Erythroblast (primary cell): ENCODE measurements at places on chromosomes 5 and 9.

- DNase-seq, result no peak
These were observed 11.6 kb upstream of the ASPN start for GRCh38 chr9:92493749-92494387.

DNA sequence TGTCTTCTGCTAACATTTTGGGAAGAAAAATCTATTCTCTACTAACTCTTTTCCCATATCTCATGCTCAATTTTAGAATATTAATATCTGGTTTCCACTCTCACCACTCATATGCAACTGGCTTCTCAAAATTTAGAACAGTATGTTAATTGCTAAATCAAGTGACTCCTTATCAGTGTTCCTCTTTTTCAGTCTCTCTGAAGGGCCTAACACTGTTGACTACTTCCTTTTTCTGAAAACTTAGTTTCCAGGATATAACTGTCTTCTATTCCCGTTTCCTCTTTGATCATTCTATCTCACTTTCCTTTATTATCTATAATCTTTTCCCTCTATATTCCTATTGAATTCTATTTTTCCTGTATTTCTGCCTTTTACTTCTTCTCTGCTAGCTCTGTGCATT lies 1717.2 kb upstream of the C9orf72 start:
- DNase-seq, result no peak

DNA sequence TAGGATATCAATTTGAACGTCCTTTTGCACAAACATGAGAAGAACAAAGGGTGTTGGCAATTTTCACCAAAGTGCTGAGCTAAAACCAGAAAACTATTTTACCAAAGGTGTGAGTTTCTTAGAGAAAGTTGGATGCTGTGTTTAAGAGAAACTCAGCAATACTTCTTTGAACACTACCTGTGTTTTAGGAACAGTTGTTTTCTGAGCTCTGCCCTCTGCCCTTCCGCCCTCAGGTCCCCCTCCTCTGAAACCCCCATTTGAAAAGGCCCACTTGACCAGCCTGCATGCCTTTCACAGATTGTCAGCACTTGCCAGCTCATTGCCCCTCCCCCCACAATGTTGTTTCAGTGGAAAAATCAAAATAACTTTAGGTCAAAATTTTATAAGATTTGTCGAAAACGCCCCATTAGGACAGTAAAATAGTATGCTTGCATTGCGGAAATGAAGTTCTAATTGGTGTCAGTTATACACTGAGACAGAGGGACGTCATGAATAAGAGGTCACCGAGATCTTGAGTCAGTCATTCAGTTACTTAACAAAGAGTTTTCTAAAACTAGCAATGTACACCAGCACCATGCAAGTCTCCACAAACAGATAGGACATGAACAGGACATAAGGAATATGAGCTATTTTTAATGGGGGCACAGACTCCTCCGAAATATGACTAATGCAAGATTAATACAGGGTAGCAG lies 61.9 kb upstream of the IL7R start:
- DNase-seq, result no peak

DNA sequence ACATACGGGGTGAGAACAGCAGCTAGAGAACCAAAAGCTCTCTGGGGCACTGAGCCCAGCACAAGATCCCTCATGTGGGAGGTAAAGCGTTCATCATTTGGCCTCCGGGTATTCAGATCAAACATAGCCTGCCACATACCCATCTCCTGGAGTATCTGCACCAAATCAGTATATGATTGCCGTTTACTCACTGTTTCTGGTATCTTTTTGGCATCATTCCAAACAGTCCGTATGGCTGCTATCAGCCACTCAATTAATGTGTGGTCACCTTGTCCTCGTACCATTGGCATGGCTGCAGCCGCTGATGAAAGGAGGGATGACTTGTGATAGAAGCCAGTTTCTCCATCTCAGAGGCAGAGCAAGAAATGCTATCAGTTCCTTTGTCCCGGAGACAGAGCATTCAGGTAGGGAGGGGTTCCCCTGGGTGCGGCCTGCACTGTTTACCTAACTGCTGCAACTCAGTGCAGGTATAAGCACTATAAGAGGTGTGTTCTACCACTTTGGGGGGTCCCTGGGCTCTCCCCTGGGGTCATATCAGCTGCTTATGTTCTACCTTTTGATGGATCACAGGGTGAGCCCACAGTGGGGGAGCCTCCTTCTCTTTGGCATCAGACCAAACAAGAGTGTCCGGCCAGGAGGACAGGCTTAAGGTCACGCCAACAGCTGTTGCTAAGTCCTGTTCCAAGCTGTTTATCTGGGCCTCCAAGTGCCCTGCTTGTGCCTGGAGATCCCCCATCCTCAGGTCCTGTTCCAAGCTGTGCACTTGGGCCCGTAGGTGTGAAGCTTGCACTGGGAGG lies 9.4 kb downstream of the DMAC1 start:
- no peak for DNase-seq

DNA sequence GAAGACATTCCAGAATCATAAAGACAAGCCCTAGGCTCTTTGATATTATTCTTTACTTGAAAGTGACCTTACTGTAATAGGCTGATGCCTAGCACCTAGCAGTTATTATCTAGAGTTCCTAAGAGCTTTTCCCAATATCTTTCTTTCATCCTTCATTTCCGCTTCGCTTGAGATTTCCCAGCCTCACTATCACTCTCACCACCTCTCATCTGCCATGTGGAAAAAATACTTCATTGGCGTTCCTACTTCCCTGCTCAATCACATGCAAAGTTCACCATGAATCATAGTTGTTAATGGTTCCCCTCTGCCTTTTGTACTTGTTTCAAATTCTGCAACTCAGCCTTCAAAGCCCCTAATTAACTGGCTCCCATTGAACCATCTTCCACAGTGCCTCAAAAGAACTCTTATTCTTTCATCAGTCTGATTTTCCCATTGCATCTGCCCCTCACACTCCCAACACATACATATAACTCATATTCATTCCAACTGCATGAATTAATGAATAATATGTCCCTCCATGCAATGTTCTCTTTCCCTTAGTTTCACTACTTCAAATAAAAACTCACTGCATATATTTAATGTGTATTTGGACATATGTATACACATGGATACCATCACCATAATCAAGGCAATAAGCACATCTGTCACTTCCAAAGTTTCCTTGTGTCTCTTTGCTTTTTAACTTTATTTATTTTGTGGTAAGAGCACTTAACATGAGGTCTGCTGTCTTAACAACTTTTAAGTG lies 221.6 kb downstream of the PARP8 start:
- DNase-seq, result no peak

DNA sequence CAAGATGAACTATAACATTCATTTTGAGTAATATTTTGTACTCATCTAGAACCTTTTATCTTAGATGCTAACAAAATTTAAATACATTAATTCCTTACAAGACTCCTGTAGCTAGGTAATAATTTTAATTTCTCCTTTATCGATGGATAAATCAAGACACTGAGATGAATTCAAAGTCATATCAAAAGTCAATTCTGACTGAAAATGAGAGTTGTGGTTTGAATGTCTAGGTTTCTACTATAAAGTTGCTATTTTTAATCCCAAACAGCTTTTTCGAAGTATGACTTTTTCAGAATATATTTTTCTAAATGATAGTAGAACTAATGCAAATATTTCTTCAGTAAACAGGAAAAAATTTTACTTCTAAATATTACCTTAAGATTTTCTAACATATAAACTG lies 491.7 kb upstream of the FAM174A start:
- no peak for DNase-seq

DNA sequence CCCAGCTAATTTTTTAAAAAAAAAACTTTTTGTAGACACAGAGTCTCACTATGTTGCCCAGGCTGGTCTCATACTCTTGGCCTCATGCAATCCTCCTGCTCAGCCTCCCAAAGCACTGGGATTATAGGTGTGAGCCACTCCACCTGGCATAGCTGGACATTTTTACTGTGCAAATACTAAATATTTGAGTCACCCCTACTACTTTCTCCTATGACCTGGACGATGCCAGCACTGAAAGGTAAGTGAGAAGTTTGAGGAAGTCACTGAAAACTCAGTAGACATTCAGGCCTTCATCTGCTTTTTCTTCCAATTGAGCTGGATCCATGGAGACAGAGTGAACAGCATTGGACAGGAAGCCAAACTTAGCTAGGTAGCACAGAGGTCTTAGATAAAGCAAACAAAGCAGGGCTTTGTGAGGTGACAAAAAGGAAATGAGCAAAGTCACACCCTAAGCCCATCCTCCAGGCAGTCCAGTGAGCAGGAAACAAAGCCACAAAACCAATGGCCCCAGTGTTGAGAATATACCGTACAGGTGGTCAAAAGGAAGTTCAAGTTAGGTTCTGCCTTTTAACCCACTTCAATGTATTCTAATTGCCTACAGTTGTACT lies 192.6 kb upstream of the RASA1 start:
- DNase-seq, result no peak

GRCh38 chr9:33931326-33931725 lies 114.4 kb downstream of the UBE2R2 start:
- DNase-seq, result no peak

- DNase-seq, result no peak
These were observed 35.2 kb downstream of the DDX4 start for GRCh38 chr5:55773057-55773456.

DNA sequence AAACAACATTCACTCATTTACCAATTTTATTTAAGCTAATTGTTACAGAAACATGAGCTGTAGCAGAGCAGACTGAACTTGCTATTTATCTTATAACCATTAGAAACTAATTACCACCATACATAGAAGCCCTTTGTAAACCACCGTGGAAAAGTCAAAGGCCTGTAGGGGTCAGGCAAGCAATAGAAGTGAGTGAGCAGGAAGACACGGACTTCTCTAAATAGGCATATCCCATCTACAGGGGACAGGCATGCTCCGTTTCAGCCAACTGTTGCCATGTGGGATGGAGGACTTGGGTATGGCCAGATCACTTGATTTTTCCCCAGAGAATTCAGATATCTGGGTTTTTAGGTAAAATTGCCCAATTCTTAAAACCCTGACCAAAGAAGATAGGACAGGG lies 44.8 kb downstream of the PRRC1 start:
- DNase-seq, result peak; percentile 11

- peak; percentile 35 for DNase-seq
These were observed 422.6 kb downstream of the EFNA5 start for GRCh38 chr5:107248066-107248695.

DNA sequence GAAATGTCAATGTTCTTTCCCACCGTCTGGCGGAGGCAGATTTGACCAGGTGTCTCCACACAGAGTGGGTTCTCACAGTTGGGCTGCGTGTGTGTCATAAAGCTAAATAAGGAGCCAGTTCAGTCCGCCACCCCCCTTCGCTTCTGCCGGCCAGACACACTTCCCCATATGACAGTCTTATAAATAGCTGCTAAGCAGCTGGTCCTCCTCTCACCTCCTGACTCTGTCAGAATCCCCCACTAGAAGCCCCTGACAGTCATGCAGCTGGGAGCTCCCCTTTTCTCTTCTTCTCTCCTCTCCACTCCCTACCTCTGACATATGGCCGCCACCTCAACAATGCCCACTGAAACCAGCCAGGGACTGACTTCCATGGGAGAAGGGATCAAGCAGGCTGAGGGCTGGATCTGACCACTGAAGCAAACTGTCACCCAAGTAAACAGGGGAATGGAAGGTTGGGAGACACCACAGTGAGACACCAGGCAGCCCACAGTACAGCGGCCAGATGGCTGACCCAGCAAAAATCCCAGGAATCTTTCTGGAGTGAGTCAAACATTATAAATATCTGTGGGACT lies 141.9 kb upstream of the EFNA5 start:
- no peak for DNase-seq

DNA sequence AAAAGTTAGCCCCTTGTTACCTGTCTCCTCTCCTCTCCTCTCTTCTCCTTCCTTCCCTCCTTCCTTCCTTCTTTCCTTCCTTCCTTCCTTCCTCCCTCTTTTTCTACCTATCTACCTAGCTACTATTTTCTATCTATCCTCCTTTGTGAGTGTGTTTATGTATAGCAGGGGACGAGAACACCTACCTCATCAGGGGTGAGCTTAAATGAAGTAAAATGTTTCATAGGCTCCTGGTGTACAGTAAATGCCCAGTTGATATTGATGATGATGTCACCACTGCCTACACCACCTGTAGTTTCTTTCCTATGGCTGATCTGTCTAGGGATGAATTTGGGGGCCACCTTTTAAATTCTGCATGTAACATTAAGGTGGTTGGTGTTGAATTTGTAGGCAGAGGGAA lies 4.3 kb downstream of the SPIN1 start:
- no peak for DNase-seq

DNA sequence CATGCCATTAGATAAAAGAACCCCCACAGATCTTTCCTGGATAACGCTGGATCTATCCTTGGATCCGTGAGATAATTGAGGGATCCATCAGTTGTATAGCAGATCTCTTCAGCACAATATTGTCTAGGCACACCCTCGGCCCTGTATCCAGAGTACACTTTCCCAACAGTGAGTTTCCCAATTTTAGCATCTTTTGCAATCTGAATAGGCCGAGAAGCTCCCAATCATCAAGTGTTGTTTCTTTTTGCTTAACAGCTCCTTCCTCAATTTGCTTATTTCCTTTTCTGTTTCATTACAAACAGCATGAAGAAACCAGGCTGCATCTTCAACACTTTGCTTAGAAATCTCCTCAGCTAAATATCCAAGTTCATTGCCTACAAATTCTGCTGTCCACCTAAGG lies 4.4 kb upstream of the SPTLC1 start:
- no peak for DNase-seq
